ENCODE measurements at places on chromosomes 1 and 21. TPM values are rescaled to one million over a fixed set of nuclear protein-coding genes. Genes with fewer than 3 reads are reported as not detected.

The C1orf53 gene
- total RNA-seq, result 10.1 TPM

The OVAAL gene
- not detected for total RNA-seq

The SHISAL2A gene
- not detected for total RNA-seq

The MROH9 gene
- total RNA-seq, result 0.85 TPM

The ALX3 gene
- total RNA-seq, result not detected

The TRIM67 gene
- not detected for total RNA-seq

The SPRR2G gene
- total RNA-seq, result not detected

The ATAD3C gene
- total RNA-seq, result not detected

The DISC1 gene
- 6.2 TPM for total RNA-seq

Measured in regular cardiac myocyte (primary cell).